KG1 (cell line): ENCODE measurements at places on chromosomes 3 and 15.

- DNase-seq, result no peak
These were observed 33.2 kb downstream of the ZDHHC19 start for GRCh38 chr3:196177967-196178366.

- no peak for DNase-seq
These were observed 23.5 kb downstream of the MYH15 start for GRCh38 chr3:108486941-108487340.

- no peak for DNase-seq
These were observed 505.3 kb upstream of the NR2F2 start for GRCh38 chr15:95825208-95825607.

DNA sequence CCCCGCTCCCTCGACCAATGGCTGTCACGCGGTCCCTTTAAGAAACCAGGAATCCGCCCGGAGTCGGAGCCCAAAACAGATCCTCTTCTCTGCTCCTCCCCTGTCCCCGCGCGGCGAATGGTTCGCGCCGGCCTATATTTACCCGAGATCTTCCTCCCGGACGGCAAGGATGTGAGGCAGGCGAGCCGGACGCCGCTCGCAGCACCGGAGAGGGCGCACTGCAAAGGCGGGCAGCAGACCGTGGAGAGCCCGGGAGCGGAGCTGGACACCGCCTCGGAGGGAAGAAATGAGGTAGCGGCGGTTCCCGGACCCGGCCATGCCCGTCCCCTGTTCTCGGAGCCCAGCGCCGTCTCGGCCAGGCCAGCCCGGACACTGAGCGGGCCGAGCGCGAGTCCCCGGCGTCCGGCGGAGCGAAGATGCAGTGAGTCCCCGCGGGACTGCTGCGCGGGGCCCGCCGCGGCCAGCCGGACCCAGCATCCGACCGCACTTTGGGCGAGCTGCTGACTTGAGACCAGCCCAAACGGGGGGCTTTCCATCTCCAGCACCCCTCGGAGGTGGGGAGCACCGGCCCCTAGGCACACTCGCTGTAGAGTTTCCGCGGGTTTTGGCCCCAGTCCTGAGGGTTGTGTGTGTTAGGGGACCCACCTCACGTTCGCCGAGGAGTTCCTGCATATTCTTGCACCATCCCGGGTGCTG, at the start of gene FAM43A:
FAM43A (plus strand) TSS at position 166 of the 696 bp plus-strand sequence. CDS start 944 bp downstream, outside the sequence.
- peak; percentile 76 for DNase-seq

DNA sequence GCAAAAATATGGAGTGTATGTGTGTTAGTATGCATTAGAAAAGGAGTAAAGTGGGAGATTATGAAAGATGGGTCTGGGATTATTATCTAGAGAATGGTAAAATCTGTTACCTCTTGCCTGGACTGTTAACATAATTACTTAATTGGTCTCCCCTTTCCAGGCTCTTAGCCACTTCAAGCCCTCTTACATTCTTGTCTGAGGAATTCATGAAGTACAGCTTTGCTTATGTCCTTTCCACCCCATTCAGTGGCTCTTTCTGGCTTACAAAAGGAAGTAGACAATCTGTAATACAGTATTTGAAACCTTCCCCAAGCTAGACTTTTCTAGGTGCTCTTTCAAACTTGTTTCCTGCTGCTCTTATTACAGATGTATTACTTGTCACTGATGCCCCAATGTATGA, 129.8 kb downstream of the MBNL1 start:
- no peak for DNase-seq

DNA sequence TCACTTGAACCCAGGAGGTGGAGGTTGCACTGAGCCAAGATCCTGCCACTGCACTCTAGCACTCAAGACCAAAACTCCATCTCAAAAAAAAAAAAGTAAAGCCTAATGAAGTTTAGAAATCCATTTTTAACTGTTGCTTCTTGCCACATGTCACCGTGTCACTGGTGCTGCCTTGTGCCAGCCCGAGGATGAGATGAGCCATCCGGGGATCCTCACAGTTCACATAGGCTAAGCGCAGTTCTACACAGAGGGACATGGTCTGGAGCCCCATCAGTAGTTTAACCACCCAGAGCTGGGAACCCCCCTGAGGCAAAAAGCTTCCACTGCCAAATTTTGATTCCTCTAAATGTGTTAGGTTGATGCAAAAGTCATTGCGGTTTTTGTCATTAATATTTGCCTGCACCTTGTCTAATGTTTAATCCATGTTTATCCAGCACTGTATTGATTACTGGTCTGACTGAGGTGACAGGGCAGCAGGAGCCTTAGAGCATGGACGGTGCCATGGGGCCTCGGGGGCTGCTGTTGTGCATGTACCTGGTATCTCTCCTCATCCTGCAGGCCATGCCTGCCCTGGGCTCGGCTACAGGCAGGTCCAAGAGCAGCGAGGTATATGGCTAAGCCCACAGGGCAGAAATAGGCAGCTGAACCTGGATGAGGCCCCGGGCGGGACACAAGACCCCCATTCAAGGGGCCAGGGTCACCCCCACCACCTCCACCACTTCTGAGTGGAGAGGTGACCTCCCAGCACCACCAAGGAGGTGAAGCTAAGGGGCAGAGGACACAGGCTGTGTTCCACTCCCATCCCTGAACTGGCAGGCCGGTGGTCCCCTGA, at the start of gene ITIH1:
ITIH1 (plus strand) TSS at position 473 of the 832 bp plus-strand sequence; CDS start at position 490, 17 bp downstream.
- DNase-seq, result no peak

GRCh38 chr3:50652709-50653108, 22.0 kb upstream of the DOCK3 start:
- no peak for DNase-seq

- no peak for DNase-seq
These were observed 141.8 kb downstream of the FAM43A start for GRCh38 chr3:194827486-194827885.

GRCh38 chr3:90095811-90096210, 988.4 kb downstream of the EPHA3 start:
- no peak for DNase-seq

DNA sequence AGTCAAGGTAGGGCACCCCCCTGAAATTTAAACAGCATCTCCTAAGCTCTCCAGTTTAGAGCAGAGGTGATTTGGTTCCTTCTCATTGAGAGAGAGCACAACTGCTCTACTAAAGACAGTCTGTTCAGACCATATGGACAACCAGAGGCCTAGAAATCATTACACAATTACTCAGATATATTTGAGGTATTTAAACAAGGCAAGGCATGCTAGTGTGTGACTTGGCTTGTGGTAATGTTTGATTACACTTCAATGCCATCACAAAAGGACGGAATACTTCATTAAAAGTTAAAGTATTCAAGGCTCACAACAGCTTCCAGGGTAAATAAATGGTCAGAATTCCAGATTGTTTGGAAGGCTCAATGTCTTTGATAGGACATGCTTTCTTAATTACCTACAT, 110.2 kb downstream of the LRTM1 start:
- DNase-seq, result no peak
